ENCODE measurements at places on chromosomes 4 and X. TPM values are rescaled to one million over a fixed set of nuclear protein-coding genes. Genes with fewer than 3 reads are reported as not detected.
A peak's percentile ranks its signal among the peaks of the same experiment; 100 is the strongest.

ZNF718 gene
- 10.8 TPM for total RNA-seq

DNA sequence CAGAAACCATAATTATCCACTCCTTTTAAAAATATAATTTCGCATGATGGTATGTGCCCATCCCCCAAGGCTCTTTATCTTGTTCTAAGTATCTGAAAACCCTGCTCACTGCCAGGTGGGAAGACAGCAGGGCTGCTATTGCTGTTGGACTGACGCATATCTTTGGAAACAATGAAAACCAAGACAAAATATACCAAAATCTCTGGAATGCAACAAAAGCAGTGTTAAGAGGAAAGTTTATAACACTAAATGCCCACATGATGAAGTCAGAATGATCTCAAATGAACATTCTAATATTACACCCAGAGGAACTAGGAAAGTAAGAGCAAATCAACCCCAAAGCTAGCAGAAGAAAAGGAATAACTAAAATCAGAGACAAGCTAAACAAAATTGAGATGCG lies 162.0 kb downstream of the FAM47B start:
- DNase-seq: no peak

DNA sequence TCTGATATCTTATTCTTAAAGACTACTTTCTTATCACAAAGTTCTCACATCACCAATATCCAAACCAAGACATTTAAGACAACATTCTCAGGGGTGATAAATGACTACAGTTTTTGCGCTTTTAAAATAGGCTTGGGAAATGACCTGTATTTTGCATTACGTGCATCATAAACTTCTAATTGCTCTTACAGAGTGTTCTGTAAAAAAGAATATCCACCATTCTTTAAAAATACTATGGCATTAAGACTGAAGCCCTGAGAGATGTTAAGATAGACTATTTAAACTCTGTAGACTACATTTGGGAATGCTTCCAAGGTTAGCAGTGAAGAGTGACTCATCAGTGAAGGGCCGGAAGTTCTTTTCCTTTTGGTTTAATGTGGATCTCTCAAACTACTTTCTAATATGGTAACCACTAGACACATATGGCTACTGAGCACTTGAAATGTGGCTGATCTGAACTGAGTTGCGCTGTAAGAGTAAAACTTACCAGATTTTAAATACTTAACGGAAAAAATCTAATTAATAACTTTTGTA lies 518.8 kb upstream of the FTHL17 start:
- peak; percentile 66 for DNase-seq

DNA sequence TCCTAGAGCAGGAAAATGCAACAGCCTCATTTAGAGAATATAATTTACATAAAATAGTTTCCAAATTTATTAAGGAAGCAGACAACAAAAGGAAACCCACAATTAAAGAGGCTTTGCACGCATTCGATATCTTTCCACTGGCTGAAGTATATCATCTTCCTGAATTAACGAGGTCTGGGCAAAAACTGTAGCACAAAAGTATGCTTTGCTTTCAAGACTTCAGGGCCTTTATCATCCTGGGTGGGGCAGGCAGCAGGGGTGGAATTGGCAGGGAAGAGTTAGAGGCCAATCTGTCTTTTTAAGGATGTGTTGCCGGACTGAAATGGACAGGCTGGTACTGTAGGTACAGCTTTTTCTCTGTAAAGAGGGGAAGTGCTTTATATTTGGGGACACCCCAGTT lies 17.0 kb upstream of the STX18 start:
- no peak for DNase-seq

TXK gene
- total RNA-seq: not detected

GRCh38 chrX:148940411-148940996 lies 440.1 kb downstream of the AFF2 start:
- DNase-seq: no peak

DNA sequence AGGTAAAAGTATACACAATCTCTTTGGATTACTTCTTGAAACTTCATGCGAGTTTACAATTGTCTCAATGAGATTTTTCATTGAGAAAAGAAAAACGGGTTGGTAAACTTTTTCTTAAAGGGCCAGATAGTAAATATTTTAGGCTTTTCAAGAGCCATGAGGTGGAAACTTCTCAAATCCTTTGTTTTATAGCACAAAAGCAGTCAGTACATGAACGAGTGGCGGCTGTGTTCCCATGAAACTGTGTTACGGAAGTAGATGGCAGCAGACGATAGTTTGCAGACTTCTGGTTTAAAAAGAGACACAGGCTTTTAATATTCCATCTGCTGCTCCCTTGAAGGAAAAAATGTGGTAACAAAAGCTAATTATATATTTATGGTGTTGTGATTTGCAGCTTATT lies 332.0 kb downstream of the TENM3 start:
- DNase-seq: no peak

DNA sequence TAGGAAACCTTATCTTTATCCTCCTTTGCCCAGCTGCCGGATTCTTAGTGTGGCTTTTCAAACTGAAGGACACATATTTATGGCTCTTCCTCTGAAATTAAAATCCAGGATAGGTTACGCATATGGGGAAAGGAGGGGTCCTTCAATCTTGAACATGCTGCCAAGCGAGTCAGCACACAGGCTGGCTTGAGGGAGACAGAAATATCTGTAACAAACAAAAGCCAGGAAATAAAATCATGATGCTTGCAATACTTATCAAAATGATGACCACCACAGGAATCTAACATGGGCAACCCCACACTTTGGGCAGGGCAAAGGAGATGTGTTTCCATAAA lies 196.4 kb upstream of the LDB2 start:
- DNase-seq: no peak

PRDM8 gene
- total RNA-seq: 4.9 TPM

- DNase-seq: peak; percentile 55
Measured at GRCh38 chrX:34612036-34612435, 45.0 kb downstream of the TMEM47 start.

GRCh38 chr4:127732623-127733328 lies 2.6 kb downstream of the SLC25A31 start:
- DNase-seq: peak; percentile 58

DNA sequence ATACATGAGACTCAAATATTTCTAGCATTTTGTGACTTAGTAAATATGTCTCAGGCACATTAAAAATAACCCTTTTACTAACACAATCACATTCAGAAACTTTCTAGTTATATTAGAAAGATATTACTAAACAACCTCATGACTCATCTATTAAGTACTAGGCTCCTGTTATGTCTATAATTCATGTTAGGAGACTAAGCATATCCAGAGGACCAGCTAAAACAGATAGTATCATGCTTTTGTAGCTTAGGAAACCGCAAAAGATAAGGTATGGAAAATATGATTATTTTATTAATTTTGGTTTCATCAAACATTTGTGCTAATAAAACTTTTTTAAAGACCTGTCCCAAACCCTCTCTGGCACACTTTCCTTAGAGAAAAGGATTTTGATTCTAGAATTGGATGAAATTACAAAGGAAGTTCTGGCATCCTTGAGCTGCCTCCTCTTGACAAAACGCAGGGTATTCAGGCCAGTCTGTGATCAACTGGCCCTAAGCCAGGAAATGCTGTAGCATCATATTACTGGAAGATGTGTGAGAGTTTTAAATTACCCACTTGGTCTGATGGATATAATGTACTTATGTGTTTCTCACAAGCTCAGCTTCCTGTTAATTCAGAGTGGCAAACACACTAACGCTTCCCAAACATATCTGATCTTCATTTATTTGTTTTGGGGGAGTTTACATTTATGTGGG lies 60.4 kb downstream of the NRK start:
- peak; percentile 26 for DNase-seq

- DNase-seq: no peak
Measured at GRCh38 chr4:6232836-6233785, 32.8 kb upstream of the JAKMIP1 start.

GRCh38 chr4:85762529-85762871 lies 287.6 kb downstream of the ARHGAP24 start:
- peak; percentile 45 for DNase-seq

UNC5C gene
- not detected for total RNA-seq

DNA sequence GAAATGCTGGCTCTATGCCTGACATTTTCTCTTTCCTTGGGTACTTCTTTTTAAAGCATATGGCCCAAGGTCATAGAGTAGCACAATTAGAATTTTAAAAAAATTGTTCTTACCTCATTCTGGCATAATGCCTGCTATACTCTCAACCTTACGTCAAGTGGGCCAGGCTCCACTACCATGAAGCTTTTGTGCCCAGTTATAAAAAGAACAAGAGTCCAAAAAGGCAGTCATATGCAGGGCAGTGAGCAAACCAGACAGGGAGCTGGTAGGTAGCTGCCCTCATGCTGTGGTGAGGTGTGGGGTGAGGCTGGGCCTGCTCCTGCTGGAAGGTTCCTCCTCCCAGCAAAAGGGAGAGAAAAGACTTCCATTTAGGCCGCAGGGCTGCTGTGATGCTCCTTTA lies 64.4 kb upstream of the UCP1 start:
- no peak for DNase-seq

DNA sequence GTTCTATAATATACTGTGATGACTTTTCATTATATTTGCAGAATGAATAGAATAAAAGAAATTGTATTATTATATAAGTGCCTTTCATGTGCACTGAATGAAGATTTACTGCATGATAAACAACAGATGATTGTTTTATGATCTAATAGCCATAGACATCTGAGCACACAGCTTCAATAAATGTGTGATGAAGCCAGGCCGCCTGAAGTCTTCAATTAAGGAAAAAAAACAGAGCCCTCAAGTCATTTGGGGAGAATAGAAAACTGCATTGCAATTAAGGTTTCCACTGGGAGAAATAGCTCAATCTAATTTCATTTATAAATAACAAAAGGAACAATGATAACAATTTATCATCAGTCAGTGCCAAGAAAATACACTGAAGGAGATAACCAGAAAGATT lies 955.2 kb downstream of the FSTL5 start:
- DNase-seq: no peak

FAM200B gene
- 46.5 TPM for total RNA-seq

DNA sequence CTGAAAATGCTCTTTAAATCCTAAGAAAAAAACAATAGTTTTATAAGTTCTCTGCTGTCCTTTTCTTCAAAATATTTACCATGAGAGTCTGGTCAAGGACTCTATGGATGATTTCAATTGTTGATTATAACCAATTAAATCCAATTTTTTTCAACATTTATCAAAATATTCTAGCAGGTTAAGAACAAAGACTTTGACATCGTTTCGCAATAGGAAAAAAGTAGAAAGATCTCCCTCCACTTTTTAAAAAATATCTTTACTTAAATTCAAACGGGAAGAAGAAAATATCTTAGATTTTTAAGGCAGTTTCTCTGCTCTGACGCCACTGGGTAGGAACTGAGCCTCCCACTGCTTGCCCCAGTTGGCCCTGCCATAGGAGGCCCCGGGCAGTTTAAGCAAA lies 44.7 kb upstream of the TMEM154 start:
- no peak for DNase-seq

ODAPH gene
- not detected for total RNA-seq

IGSF1 gene
- total RNA-seq: not detected

DNA sequence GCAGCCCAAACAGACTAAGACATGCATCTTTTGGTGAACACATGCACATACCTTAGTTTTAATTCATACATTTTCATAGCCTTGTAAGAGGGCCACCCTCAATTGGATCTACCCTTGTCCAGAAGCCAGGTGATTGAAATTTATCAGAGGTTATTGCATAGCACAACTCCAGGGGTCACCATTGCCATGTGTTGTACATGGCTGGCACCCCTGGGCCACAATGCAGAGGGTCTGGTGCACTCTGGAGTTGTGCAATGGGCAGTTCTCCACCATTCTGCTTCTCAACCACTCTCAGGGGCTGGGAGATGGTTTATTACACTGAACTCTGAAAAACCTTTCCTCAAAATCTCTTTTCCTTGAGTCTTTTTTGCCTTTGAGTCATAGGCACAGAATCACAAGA lies 184.4 kb upstream of the CXorf66 start:
- DNase-seq: no peak

GRCh38 chrX:120023259-120023658 lies 54.2 kb downstream of the RHOXF2B start:
- no peak for DNase-seq

DNA sequence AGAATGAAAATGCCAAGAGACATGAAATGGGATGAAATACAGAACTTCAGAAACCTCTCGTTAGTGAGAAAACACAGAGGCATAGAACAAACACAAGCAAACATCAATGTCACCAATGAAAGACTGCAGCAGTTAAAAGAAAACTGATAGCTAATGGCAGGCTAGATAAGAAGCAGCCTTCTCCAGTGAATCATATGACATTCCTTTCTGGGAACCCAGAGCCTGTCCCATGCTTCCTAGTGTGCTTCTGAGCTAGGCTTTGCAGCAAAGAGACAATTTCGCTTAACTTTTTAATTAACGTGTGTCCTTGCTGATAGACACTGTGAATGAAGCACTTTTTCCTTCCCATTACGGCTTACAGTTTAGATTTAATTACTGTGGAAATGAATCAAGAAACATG lies 444.6 kb downstream of the IL15 start:
- DNase-seq: no peak

PCDH10 gene
- total RNA-seq: not detected

DNA sequence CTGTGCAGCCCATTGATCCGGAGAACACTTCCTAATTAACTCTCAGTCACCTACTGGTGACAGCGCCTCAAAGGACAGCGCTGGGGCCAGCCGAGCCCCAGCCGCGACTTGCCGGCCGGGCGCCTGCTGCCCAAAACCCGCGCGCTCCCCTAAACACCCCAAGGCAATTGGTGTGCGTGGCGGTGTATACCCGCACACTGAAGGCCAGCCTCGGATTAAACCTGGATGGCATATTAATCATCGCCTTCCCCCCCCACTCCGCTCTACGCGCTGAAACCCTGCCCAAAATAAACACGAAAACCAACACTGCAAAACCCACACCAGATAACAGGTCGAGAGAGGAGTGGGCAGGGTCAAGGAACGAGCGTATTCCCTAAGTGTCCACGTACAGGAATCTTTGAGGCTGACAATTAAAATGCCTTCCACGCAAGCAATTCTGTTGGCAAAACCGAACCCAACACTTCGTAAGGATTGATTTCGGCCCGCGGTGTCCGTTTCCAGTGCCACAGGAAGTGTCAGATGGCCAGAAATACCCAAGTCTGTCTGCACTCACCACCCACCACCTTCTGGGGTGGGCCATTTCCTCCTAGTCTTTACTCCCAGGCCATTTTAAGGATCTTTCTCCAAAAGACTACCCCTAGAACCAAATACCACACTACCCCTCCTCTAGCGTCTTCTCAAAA lies 2.7 kb downstream of the BCOR start:
- DNase-seq: no peak

DNA sequence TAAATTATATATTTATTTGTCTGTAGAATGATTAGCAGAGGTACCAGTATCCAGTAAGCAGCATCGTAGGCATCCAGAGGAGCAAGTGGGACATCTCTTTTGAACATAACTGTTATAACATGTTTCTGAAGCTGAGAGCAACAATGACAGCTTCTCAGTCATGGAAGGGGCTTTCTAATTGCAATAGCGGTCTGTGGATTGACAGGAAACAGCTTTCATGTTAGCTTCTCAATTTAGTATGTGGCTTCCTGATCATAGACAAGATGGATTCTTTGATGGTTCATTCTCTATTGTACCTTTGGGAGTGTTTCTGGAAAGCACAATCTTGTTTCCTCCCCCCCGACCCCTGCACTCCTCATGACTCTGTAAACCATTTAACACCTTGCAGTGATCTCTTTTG lies 434.6 kb upstream of the GNPDA2 start:
- no peak for DNase-seq
